ENCODE measurements at places on chromosomes 5 and 9.

DNA sequence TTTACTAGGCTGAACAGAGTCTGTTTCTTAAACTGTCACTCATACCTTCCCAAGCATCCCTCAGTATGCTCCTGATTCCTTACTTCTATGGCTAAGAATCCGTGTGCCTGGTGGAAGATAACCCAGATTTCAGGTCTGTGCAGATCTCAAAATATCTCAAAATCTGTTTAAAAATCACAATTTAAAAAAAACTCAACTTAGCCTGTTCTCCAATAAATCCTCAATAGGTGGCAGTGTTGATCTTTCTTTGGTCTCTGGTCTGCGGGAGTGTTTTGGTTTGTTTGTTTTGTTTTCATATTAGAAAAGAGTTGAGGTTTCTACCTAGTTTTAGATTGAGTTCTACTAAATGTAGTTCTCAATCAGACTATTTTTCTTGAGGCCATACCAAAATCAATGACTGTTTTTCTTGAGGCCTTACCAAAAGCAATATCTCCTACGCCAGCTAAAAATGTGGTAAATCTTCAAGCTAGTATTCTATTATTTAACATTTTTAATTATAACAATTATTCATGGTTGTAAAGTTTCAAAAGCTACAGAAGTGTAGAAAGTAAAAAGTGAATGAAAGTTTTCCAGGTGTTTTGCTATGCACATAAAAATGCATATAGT lies 57.9 kb downstream of the TGFBR1 start:
- peak; percentile 82 for DNase-seq

GRCh38 chr9:115437418-115437817 lies 319.5 kb upstream of the TNC start:
- no peak for DNase-seq

DNA sequence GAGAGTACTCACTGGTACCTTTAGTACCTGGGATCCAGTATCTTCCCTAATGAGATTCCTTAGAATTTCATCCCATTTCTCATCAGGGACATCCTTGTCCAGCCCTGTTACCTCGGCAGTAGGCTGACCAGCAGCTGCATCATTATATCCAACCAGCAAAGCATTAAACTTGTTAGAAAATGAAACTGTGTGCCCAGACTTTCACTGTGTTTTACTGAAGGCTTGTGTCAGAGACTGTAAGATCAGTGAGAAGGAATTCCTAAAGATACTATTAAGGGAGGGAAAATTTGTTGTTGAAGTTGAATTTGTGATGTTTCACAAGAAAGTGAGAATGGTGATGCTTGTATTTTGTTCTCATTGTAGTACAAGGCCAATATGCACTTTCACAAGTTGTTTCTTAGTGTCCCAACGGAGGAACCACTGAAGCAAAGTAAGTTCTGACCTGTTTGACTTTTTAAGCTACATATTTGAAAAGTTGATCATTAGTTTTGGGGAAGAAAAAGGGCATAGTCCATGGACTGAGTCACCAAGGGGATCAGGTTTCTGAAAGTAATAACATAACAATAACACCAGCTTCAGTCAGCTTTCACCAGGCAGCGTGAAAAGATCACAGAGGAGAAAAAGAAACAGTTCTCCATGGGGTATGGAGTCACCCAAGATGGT lies 48.8 kb downstream of the GRAMD2B start:
- no peak for DNase-seq

DNA sequence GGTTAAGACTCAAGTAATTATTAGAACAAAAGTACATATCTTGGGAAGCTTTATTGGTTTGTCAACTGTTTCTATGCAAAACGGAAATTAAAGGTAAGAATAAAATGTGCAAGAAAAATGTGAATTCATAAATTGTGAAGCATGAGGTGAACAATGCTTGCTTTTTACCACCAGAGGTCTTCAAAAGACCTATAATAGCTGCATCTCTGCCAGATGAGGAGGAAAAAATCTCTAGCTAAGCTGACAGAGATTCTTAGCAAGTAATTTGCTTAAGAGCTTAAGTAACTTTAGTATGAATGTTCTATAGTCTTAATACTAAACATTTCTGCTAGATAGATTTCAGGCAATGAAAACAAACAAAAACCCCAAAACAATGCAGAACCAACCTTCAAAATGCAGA lies 54.1 kb downstream of the MRPS30 start:
- DNase-seq: peak; percentile 22

DNA sequence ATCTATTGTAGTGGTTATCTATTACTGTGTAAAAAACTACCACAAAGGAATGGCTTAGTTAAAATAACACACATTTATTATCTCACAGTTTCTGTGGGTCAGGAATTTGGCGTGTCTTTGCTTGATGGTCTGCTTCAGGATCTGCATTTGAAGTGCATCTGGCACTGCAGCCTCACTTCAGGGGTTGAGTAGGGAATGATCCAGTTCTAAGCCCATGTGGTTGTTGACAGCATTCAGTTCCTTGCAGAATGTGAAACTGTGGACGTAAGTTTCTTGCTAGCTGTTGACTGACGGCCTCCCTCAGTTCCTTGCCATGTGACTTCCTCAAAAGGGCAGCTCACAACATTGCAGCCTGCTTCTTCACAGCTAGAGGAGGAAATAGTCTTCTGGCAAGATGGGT lies 2.1 kb upstream of the OGN start:
- no peak for DNase-seq

- DNase-seq: no peak
Measured at GRCh38 chr5:36599986-36600779, 6.2 kb upstream of the SLC1A3 start.

DNA sequence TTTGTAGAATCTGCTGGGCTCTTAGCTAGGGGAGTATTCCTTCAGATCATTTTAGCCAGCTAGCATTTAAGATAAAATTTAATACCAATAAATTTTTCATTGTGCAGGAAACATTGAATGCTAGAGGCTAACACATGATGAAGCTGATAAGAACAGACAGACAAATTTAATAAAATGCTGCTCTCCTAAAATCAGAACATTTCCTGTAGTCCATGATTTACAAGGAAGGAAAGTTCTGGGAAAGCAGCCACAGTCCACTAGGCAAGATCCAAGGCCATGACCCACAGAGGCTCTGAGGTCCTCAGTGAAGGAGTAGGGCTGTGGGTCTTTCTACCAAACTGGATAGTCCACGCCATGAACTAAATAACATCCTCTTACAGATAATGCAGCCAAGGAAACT lies 253.0 kb downstream of the ICE1 start:
- no peak for DNase-seq

DNA sequence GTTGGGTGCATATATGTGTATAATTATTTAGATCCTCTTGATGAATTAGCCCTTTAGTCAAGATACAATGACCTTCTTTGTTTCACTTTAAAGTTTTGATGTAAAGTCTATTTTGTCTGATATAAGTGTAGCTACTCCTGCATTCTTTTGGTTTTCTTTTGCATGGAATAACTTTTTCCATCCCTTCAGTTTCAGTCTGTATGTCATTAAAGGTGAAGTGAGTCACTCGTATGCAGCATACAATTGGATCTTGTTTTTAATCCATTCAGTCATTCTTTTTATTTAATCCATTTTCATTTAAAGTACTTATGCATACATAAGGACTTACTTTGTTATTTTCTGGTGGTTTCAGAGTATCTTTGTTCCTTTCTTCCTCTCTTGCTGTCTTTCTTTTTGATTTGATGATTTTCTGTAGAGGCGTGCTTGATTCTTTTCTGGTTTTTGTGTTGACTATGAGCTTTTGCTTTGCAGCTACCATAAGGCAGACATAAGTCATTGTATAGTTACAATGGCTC lies 36.3 kb upstream of the FAM120A start:
- DNase-seq: no peak

DNA sequence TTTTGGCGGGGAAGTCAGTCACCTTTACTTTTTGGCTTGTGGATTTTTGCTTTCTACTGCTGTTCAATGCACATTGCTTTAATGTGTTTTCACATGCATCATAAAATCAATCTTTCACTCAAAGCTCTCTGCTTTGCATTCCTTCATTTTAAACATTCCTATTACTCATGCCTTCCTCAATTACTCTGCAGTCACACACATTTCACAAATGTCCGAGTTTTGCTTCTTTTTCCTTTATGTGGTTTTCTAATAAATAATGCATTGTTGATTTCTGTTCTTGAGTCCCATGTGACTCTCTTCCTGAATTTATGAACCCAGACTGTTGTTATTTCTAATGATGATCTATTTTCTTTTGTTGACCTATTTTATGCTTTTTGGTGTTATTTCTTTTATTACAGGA lies 82.3 kb upstream of the EPB41L4B start:
- peak; percentile 16 for DNase-seq

GRCh38 chr5:143581147-143581546 lies 177.7 kb upstream of the NR3C1 start:
- no peak for DNase-seq

DNA sequence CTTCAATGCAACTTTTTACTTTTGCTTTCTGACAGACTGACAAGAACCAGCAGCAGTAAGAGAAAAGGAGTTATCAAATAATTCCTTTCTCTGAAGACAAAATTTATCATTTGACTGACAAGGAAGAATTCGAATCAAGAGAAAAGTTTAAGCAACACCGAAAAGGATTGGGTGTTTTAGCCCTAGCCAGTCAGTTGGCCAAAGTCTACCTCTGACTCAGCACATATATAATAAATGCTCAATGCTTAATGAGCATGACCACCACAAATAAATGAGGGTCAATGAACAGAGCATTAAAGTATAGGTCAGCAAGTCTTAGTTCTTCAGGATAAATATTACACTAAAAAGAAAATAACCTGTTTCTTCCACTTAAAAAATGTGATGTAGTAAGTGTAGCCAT lies 1603.5 kb upstream of the C9orf72 start:
- DNase-seq: no peak

DNA sequence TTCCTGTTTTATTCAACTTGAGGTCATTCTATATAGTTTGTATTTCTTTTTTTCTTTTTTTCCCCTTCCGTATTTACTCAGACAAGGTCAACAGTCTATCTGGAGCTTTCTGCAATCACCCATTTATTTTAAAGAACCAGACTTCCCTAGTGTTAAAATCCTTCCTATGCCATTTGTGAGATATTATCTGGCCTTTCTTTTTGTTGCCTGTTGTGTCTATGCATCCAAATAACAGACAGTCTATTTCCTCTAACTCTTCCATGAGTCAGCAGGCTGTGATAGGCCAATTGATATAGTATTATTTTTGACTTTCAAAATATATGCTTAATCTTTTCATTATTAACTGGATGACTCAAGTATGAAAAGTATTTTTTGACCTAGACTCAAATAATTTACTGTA lies 291.2 kb upstream of the PTPRD start:
- DNase-seq: no peak

GRCh38 chr5:570886-571285 lies 41.3 kb upstream of the CEP72 start:
- DNase-seq: no peak

DNA sequence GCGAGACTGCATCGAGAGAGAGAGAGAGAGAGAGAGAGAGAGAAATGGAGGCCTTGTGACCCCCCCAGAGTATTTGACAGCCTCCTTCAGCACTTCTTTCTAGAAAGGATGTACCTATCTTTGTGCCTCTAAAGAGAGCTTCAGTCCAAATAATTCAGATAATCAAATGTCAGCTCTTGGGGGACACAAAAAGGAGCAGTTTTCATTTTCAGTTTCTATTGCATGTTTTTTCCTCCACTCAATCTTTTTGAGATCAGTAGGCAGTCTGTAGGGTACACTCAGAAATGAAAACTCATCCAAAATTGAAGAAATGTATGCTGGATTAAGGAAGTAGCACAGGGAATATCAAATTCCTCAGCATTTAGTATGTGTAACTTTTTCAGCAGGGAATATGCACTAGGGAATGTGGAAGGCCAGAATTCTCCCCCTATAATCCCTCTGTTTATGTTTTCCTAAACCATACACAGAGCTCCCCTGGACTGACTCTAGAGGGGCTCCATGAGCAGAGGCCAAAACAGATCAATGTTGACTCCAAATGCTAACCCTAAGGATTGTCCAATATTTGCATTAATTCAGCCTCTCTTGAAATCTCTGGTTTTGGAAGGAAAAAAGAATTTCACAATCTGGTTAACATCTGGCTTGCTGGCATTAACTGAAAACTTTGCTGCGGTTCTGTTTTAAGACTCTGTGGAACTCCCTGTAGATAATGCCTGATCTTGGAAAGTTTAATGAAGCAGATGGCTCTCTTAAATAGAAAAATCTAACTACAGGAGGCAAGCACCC lies 250.1 kb downstream of the CEMIP2 start:
- peak; percentile 63 for DNase-seq

DNA sequence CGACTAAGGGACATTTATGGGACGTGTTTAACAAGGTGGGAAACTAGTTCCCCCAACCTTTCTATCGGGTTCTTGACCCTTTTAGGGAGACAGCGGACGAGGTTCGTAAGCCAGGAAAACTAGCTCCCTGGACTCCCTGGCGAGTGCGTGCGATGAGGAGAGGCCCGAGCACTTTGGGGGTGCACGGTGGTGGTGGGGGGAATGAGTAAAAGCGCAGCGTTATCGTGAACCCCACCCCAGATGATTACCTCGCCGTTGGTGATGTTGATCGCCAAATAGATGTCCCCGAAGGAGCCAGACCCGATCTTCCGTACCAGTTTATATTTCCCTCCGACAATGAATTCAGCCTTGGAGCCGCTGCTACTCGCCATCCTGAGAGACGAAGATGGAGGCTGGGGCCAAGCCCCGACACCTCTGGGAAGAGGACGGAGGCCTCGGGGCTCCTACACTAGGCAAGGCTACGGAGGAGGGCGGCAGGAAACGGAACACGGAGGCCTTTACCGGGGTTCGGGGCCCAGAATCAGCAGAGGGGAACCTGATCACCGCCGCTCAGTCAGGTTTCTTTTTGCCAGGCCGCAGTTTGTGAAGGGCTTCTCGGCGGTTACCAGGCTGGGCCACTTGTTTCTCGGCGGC lies 529 bp downstream of the CSNK1A1 start:
- peak; percentile 74 for DNase-seq

DNA sequence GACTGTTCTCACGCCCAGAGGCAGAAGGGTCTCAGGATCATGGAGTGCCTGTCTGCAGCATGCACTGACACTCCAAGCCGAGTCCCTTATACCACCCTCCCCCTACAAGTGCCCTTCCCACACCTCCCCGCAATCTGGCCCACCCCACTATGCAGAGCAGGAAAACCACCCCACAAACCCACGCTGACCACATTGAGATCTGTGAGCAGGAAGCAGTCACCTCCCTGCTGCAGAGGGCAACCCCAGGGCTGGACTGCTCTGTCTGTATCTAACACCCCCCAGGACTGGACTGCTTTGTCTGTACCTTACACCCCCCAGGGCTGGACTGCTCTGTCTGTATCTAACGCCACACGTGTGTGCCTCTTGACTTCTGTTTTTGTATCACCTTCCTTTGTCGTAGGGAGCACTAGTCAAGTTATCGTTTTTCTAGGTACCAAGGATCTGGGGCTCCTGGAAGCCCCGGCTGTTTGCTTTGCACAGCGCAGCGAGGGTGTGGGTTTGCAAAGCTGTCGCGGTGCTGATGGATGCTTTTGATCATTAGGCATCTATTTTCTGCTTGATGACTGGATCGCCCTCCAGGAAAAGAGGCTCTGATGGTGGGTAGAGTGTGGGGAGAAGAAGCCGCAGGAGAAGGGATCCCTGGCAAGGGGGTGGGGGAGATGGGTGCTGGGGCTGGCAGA lies 21.5 kb downstream of the OLFM1 start:
- DNase-seq: no peak

GRCh38 chr9:91048749-91049148 lies 247.1 kb downstream of the SYK start:
- no peak for DNase-seq

All from eye (tissue), 1 donor.